ENCODE measurements at places on chromosomes 3 and 15. TPM values are rescaled to one million over a fixed set of nuclear protein-coding genes. Genes with fewer than 3 reads are reported as not detected.
A peak's percentile ranks its signal among the peaks of the same experiment; 100 is the strongest.

DNA sequence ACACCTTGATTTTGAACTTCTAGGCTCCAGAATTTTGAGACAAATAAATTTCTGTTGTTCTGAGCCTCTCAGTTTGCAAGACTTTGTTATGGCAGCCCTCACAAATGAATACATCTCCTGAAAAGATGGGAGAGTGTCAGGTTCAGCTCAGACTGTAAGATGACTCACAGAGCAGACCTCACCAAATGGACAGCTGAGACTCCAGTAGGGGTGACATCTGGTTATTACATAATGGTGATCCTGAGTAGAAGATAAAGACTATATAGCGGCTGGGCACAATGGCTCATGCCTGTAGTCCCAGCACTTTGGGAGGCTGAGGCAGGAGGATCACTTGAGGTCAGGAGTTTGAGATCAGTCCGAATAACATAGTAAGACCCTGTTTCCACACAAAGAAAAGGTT lies 26.2 kb upstream of the MTMR14 start:
- DNase-seq: no peak
- H3K27ac ChIP-seq: no peak overlapping the region
- H3K4me1 ChIP-seq: no peaks in the 10 kb centered on the region
- no peaks in the 10 kb centered on the region for H3K36me3 ChIP-seq
- no peak overlapping the region for H3K4me3 ChIP-seq

- H3K27ac ChIP-seq: no peak overlapping the region
- H3K36me3 ChIP-seq: no peaks in the 10 kb centered on the region
- H3K4me3 ChIP-seq: no peak overlapping the region
- H3K4me1 ChIP-seq: peaks cover 58% of the 10 kb centered on the region
- peaks cover 8% of the 10 kb centered on the region for H3K27me3 ChIP-seq
These were observed 4.7 kb downstream of the INAFM2 start for GRCh38 chr15:40328176-40328575.

DNA sequence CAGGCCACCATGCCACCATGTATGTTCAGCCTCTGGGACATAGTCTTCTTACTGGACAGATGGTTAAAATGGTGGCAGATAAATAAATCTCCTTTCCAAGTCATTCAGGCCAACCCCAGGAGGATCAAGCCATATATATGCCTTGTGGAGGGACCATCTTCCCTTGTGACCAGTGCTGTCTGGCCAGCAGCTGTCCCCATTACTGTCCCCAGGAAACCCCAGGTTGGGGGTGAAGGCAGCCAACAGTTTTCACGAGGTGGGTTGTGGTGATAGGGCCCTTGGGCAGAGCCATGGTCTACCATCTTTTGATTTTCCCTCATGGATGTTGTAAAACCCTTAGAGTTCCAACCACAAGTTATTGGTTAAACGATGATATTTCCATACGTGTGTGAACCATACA lies 48.7 kb upstream of the PCSK6 start:
- H3K27me3 ChIP-seq: peaks cover 14% of the 10 kb centered on the region
- H3K27ac ChIP-seq: no peak overlapping the region
- no peak overlapping the region for H3K4me3 ChIP-seq
- no peaks in the 10 kb centered on the region for H3K36me3 ChIP-seq

GRCh38 chr3:170961616-170962400 lies 53.4 kb upstream of the EIF5A2 start:
- no peaks in the 10 kb centered on the region for H3K27me3 ChIP-seq
- no peaks in the 10 kb centered on the region for H3K4me1 ChIP-seq
- no peak overlapping the region for H3K4me3 ChIP-seq
- H3K27ac ChIP-seq: no peak overlapping the region

DNA sequence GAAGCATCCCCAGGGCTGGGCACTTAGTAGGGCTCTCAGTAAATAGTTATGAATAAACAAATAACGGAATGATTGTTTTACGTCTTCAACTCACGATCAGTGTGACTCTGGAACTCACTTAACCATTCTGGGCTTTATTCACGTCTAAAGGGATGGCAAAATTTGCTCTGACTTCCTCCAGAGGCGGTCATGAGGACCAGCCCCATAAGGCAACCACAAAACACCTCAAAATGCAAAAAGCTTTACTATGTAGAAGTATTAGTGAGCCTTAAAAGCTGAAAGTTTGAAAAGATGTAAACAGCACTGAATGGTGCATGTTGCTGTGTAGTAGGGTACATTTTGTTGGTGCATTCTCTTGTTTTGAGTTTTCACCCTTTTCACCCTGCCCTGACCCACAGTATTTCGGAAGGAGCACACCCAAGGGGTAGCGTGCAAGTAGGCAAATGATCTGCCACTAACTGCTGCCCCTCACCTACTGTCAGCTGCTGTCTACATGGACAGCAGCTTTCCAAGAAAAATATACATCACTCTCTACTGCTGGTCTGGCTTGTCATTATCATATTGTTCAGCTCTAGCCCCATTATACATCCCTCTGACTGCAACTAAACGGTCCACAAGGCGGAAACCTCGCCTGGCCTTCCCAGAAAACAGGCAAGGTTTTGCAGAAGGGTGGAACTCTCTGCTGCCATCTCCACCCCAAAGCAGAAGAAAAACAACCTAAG lies 308.5 kb upstream of the PROK2 start:
- peaks cover 7% of the 10 kb centered on the region for H3K4me1 ChIP-seq
- H3K36me3 ChIP-seq: no peaks in the 10 kb centered on the region
- no peak overlapping the region for H3K4me3 ChIP-seq
- no peak overlapping the region for H3K27ac ChIP-seq
- DNase-seq: no peak
- peaks cover 7% of the 10 kb centered on the region for H3K27me3 ChIP-seq

DNA sequence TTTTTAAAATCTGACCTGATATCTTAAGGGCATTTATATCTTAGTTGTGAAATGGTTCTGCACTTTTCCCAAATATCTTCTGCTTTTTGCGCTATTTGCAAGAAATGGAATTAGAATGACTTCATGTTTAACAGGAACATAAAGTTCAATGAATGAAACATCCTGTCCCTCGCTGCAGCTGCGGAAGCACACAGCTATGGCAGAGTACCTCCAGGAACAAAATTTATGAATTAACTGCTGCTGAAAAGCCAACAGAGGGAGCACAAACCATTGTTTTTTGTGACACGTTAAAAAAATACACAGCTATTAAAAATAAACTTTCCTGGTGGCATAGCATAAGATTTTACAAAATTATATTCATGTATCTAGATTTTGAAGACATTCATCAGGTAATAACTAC lies 404.4 kb upstream of the MDFIC2 start:
- DNase-seq: no peak
- no peaks in the 10 kb centered on the region for H3K4me1 ChIP-seq
- peaks cover 6% of the 10 kb centered on the region for H3K27me3 ChIP-seq
- peaks cover 5% of the 10 kb centered on the region for H3K36me3 ChIP-seq
- no peak overlapping the region for H3K27ac ChIP-seq

GRCh38 chr15:75758071-75758872 lies 45.6 kb upstream of the CSPG4 start:
- no peaks in the 10 kb centered on the region for H3K36me3 ChIP-seq
- H3K27ac ChIP-seq: peak overlapping the region; percentile 90
- H3K4me1 ChIP-seq: peaks cover 5% of the 10 kb centered on the region
- peak; percentile 79 for DNase-seq
- peaks cover 12% of the 10 kb centered on the region for H3K27me3 ChIP-seq

- H3K36me3 ChIP-seq: no peaks in the 10 kb centered on the region
- H3K4me1 ChIP-seq: no peaks in the 10 kb centered on the region
- DNase-seq: no peak
- no peak overlapping the region for H3K27ac ChIP-seq
- H3K27me3 ChIP-seq: no peaks in the 10 kb centered on the region
These were observed 781.8 kb downstream of the FHIT start for GRCh38 chr3:60469481-60469880.

DNA sequence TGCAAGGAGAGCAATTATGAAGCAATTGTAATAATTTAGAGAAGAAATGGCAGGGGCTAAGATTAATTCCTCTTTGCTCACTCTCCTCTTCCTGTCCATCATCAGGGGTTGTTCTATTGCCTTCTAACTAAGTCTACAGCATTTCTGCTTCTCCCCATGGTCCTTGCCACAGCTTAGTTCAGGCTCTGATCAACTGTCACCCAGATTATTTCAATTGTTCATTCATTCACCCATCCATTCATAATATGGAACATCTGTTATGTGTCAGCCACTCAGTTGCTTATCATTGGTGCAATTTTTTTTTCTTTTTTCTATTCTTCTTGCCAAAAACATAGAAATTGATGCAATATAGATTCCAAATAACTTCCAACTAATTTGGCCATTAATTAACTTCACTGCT lies 93.2 kb downstream of the CD47 start:
- H3K36me3 ChIP-seq: no peaks in the 10 kb centered on the region
- H3K27ac ChIP-seq: no peak overlapping the region
- no peak overlapping the region for H3K4me3 ChIP-seq
- H3K4me1 ChIP-seq: no peaks in the 10 kb centered on the region

GRCh38 chr3:115415246-115415996 lies 207.9 kb upstream of the GAP43 start:
- no peaks in the 10 kb centered on the region for H3K36me3 ChIP-seq
- DNase-seq: no peak
- H3K4me1 ChIP-seq: peaks cover 6% of the 10 kb centered on the region
- H3K4me3 ChIP-seq: no peak overlapping the region
- no peaks in the 10 kb centered on the region for H3K27me3 ChIP-seq

DNA sequence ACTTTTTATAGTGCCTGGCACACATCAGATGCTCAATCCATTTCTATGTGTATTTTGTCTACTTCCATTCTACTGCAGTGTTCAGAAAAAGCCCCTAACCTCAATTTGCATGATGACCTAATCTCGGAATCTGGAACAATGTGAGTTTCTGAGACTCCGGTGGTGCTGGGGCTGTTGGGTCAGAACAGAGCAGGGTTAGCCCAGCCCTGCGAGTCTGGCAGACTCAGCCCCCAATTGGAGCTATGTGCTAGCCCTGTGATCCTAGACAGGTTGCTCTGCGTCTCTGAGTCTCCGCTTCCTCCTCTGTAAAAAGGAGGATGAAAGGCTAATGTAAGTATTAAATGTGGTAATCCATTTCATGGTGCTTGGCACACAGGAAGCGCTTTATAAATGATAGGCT lies 95.0 kb upstream of the ICE2 start:
- peaks cover 4% of the 10 kb centered on the region for H3K4me1 ChIP-seq
- H3K27me3 ChIP-seq: no peaks in the 10 kb centered on the region
- H3K27ac ChIP-seq: no peak overlapping the region
- no peak overlapping the region for H3K4me3 ChIP-seq
- no peaks in the 10 kb centered on the region for H3K36me3 ChIP-seq

DNA sequence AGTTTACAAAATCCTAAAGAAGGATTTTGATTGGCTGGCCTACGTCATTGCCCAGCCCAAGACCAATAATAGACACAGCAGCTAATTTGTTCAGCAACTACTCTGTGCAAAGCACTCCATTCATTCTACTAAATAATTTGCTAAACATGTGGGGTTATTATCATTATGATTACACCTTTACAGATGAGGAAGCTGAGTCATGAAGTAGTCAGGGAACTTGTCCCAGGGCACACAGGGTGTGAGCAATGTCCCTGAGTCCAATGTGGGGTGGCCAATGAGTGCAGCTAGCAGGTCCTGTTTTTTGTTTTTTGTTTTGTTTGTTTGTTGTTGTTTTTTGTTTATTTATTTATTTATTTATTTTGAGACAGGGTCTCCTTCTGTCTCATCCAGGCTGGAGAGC lies 183.6 kb downstream of the ABHD5 start:
- no peak overlapping the region for H3K27ac ChIP-seq
- no peaks in the 10 kb centered on the region for H3K36me3 ChIP-seq
- peaks cover 32% of the 10 kb centered on the region for H3K4me1 ChIP-seq
- no peak for DNase-seq
- peaks cover 1% of the 10 kb centered on the region for H3K27me3 ChIP-seq
- H3K4me3 ChIP-seq: no peak overlapping the region

DNA sequence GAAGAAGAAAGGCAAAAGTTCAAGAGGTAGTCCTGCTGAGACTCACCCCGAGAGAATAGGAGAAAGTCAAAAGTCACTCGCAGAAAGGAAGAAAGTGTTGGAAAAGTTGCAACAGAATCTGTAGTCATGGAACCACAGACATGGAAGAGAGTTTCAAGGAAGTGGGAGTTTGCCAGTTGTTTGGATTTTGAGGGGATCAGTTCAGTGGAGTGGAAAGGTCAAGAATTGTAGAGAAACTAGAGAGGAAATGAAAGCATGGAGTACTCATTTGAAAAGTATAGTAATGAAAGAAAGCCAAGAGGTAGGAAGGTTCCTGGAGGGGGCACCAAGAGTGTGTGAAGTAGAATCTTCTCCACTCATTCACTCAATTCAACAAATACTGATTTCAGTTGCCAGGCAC lies 34.7 kb downstream of the SPTSSB start:
- no peaks in the 10 kb centered on the region for H3K36me3 ChIP-seq
- no peaks in the 10 kb centered on the region for H3K4me1 ChIP-seq
- DNase-seq: no peak
- H3K4me3 ChIP-seq: no peak overlapping the region
- H3K27me3 ChIP-seq: no peaks in the 10 kb centered on the region

- H3K36me3 ChIP-seq: no peaks in the 10 kb centered on the region
- DNase-seq: no peak
- H3K27me3 ChIP-seq: no peaks in the 10 kb centered on the region
- no peak overlapping the region for H3K4me3 ChIP-seq
- H3K27ac ChIP-seq: no peak overlapping the region
These were observed 169.6 kb upstream of the GADL1 start for GRCh38 chr3:31064021-31064420.

GRCh38 chr15:42483677-42484076 lies 7.3 kb downstream of the ZNF106 start:
- peaks cover 5% of the 10 kb centered on the region for H3K4me1 ChIP-seq
- no peak overlapping the region for H3K27ac ChIP-seq
- DNase-seq: no peak

GRCh38 chr15:81118361-81118760 lies 15.7 kb upstream of the CFAP161 start:
- no peak overlapping the region for H3K4me3 ChIP-seq
- peaks cover 8% of the 10 kb centered on the region for H3K36me3 ChIP-seq
- H3K4me1 ChIP-seq: no peaks in the 10 kb centered on the region
- peaks cover 3% of the 10 kb centered on the region for H3K27me3 ChIP-seq
- no peak for DNase-seq
- H3K27ac ChIP-seq: no peak overlapping the region

DNA sequence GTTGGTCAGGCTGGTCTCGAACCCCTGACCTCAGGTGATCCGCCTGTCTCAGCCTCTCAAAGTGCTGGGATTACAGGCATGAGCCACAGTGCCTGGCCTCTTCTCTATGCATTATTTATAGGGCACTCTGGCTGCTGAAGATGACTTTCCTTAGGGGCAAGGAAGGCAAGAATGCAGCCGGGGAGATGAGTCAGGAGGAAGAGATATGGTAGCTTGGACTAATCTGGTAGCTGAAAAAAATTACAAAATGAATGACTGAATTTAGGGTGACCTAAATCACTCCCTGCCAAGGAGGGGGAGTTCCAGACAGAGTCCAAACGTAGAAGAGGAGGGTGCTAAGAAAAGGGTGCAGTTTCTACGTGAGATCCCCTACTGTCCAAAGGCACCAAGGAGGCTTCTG lies 14.2 kb downstream of the RHCG start:
- H3K4me3 ChIP-seq: no peak overlapping the region
- no peak for DNase-seq
- peaks cover 4% of the 10 kb centered on the region for H3K4me1 ChIP-seq
- H3K27ac ChIP-seq: no peak overlapping the region
- peaks cover 4% of the 10 kb centered on the region for H3K36me3 ChIP-seq

GRCh38 chr15:74389241-74390048 lies 22.0 kb upstream of the CYP11A1 start:
- H3K4me1 ChIP-seq: peaks cover 47% of the 10 kb centered on the region
- no peak for DNase-seq
- peaks cover 6% of the 10 kb centered on the region for H3K27me3 ChIP-seq
- no peak overlapping the region for H3K4me3 ChIP-seq
- H3K27ac ChIP-seq: no peak overlapping the region

Gene XCR1
- not detected for total RNA-seq

Gene SMCO1
- total RNA-seq: not detected

Gene CDHR4
- total RNA-seq: 1.1 TPM

Gene TMIE
- total RNA-seq: 0.23 TPM

Gene CFAP100
- not detected for total RNA-seq

Gene GRM7
- total RNA-seq: 0.18 TPM

Gene PRICKLE2
- total RNA-seq: 5.3 TPM

Gene SEMA3G
- total RNA-seq: 175 TPM

Data from endothelial cell (in vitro differentiated cells).